ENCODE measurements at places on chromosomes 4 and X.

- DNase-seq = peak; percentile 7
These were observed 152.7 kb upstream of the AADAT start for GRCh38 chr4:170242471-170242870.

GRCh38 chr4:186946682-186947294 lies 223.1 kb upstream of the FAT1 start:
- no peak for DNase-seq

DNA sequence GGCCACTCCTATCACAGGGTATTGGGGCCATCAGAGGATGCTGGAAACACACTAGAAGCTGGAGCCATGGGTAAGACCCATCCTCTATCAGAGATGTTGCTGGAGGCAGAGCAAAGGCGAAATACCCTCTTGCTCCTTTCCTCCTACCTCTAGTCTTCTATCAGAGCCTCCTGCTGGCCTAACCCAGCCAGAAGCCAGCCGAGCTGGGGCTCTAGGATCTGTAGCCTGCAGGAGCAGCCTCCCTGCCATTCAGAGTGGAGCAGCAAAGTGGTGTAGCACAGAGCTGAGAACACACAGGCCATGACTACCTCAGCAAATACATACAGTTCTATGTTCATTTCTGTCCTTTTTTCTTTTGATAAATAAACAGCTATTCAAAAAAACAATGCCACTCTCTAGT lies 35.7 kb downstream of the GATB start:
- no peak for DNase-seq

GRCh38 chr4:8910822-8911315 lies 39.2 kb upstream of the HMX1 start:
- peak; percentile 41 for DNase-seq

DNA sequence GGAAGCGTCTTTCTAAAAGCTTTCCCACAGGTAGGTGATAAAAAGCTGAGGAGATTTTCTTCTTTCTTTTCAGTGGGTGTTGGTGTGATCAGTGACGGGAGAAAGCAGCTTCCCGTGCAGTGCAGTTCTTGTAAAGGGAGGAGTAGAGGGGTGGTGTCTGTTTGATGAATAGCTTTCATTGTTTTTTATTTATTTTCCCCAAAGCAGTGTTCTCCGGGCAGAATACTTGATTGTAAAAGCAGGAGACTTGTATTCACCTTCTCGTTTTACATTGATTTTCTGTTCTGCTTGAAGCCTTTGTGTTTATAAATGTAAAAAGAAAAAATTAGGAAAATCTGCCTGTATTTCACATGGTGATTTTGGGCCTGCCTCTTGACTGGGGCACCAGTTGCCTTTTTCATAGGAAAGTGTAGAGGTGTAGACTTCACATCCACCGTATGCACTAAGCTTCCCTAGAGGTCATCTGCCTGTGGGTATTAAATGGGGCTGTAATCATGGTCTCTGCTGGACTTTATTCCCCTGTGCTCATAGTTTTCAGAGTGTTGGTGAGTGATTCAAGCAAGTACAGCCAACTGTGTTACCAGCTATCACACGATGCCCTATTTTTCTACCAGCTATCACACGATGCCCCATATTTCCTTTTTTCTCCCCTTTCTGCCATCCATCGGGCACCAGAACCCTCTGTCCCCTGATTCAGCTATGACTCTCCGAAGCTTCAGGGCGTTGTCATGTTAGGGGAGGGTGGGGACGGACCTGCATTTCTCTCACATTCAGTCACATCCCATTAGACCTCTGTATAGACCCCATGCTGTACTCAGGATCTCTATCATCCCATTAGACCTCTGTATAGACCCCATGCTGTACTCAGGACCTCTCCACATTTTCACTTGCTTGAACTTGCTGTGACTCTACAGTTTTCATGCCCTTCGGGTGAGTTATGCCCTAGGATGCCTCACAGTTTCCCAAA lies 526.5 kb downstream of the TRIML1 start:
- peak; percentile 54 for DNase-seq

- DNase-seq = peak; percentile 12
These were observed 123.1 kb upstream of the SLC34A2 start for GRCh38 chr4:25532591-25532990.

DNA sequence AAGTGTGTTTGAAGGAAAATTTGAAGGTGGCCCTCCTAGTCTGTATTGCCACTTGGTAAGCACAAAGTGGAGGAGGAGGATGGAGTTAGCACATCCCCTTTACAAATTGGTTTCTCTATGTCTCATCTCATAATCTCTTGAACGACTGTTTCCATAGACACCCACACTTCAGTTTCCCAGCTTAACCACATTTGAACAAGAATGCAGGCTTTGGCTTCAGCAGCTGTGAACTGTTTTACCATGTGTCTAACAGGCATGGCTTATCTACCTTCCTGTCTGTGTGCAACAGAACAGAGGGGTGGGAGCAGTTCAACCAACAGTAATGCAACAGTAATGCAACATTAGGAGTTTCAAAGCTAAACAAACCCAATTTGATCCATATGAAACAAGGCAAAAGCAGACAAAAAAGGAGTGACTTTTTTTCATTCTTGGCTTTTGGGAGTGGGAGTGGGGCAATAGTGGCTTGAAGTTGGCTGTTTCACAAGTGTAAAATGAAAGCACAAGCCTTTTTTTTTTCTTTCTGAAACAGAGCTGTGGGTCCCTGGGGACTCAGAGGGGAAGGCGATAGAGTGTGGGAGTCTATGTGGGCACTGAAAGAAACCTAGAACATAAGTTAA lies 108.0 kb downstream of the ITM2A start:
- DNase-seq = peak; percentile 35

DNA sequence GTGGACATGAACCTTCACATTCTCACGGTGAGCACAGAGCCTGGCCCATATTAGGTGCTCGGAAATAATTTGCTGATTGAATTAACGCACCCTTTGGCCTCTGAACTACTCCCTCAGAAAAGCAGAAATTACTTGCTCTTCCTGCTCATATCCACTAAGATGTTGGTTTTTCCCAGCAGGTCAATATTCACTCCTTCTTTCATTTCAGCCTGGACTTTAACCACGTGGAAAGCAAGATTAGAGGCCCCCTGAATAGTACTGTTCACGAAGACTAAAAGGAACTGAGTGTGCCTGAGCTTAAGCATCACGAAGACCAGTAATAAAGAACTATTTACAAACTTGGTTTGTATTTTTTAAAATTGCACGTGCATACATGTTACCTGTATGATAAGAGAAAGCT lies 9.9 kb downstream of the MTNR1A start:
- no peak for DNase-seq

DNA sequence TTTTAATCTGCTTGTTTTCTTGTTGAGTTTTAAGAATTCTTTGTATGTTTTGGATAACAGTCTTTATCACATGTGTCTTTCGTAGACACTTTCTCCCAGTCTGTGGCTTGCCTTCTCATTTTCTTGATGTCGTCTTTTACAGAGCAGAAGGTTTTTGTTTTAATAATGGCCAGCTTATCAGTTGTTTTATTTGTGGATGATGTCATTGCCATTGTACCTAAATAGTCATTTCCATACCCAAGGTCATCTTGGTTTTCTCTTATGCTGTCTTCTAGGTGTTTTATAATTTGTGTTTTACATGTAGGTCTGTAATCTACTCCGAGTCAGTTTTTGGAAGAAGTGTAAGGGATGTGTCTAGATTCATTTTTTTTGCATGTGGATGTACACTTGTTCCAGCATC lies 159.6 kb upstream of the NUDT6 start:
- no peak for DNase-seq

GRCh38 chr4:74830928-74831327 lies 36.6 kb upstream of the BTC start:
- DNase-seq = no peak

DNA sequence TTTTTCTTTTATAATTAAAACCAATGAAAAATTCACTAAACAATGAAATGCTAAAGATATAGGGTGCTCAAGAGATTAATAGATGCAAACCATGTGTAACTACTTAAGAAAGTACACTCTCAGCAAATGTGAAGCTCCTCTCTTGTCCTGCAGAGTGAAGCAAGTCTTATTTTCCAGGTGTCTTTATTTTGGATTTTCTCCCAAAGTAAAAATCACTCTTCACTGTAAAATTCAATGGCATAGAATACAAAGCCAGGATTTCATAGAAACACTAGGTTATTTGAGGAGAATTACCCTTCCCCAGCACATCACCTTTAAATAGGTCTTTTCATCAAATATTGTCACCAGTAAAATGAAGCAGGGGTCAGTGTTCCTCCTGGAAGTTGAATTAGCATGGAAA lies 57.0 kb upstream of the GIMD1 start:
- no peak for DNase-seq

DNA sequence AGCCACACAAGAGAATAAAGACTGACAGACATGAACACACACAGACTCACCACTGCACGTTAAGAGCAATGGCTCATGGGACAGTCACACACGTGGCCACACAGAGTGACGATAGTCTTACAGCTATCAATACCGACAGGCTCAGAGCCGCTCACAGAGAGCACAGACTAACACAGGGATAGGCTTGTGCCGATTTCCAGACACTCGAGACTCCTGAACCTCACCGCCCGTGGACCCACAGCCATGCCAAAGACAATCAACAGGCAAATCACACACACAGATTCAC lies 716 bp upstream of the SLC38A5 start:
- no peak for DNase-seq

DNA sequence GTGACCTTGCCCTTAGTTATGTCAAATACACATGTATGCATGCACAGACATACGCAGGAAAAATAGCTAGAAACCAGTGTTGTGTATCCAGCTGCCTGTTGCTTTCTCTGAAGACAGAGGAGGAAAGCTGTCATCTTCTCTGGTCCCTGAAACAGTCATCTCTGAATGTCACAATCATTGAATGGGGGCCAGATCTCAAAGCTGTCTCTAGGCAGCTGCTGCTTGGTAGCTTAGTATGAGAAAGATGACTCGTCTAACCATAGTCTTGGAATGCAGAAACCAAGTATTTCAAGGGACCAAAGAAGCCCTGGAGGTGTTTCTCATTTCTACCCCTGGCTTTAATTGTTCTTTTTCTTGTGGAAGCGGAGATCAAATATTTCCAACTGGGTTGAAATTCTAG lies 4.0 kb downstream of the GRIA3 start:
- peak; percentile 32 for DNase-seq

- DNase-seq = no peak
These were observed 56.6 kb upstream of the NRK start for GRCh38 chrX:105765691-105766090.

DNA sequence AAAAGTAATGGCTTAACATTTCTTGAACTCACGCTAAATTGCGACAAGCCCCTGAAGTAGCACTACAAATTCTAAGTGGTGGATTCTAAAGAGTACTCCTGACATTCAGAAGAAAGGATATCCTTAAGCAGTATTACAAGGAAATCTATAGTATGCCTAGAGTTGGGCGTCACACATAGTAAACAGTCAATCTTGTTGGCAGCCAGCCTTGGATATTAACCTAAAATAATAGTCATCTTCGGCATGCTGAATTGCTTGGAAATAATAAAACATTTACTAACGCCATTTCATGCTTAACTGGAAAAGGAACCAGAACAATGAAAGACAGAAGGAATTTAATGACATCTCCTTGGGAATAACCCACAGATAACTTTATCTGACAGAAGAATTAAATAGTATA lies 18.6 kb downstream of the ATP8A1 start:
- no peak for DNase-seq

DNA sequence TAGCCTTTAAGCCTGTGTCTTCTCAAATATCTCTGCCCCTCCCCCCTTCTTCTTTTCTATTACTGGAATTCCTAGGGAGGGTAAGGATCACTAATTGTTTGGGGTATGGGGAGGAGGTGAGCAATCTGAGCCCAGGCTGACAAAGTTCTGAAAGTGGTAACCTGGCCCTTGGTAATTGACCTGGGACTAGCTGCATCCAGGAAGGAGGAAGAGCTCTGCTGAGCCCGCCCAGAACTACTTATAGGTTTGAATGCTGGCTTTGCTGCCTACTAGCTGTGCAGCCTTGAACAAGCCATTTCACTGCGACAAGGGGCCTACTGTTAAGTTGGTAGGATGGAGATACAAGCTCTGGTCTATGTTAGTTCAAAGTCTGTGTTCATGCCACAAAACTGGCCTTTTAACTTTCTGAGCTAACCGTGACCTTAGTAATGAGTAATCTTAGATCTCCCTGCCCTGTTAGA lies 37.8 kb downstream of the DGKK start:
- no peak for DNase-seq

GRCh38 chr4:138298866-138299265 lies 56.7 kb upstream of the SLC7A11 start:
- DNase-seq = no peak

GRCh38 chr4:105551965-105552746 lies at the start of gene ARHGEF38:
Gene ARHGEF38 (plus strand): TSS chr4:105552620. CDS start chr4:105552766, 146 bp downstream.
- no peak for DNase-seq

GRCh38 chr4:8865681-8866310 lies 5.8 kb downstream of the HMX1 start:
- DNase-seq = no peak

GRCh38 chrX:41616935-41617334 lies 71.8 kb upstream of the GPR34 start:
- peak; percentile 16 for DNase-seq

DNA sequence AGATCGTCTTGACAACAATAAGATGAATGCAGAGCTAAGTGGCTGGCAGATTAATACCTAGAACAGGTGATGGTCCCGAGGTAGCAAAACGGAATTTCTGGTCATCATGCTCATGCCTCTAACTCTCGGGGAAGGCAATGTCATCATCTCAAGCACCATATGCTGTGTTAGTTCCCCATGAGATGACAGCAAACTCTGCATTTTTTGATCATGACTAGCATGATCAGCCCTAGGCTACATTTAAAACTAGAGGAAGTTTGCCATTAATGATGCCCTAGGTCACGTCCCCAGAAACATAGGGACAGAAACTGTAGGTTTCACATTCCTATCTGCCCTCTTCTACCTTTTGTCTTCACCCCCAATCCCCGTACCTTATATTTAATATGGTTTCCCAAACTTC lies 11.6 kb downstream of the LPAR4 start:
- DNase-seq = no peak

DNA sequence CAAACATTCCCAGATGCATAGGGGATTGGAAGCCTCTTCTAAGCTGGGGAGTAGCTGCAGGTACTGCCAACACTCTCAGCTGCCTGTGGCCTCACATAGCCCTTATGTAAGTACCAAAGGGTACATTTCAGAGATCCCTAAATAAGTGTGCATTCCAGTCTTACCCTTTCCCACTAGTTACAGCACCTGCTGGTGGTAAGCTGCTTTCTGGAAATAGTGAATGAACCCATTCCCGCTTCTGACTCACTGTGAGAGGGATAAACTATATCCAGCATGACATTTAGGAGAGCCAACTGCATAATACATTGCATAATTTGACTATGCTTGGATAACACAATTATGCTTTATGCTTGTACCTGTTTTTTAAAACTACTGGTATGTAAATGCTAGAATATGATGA lies 149.0 kb downstream of the FAM13A start:
- DNase-seq = no peak

Data from Ammon's horn (tissue), 1 donor.